ENCODE measurements at places on chromosomes 12 and 14.
A peak's percentile ranks its signal among the peaks of the same experiment; 100 is the strongest.

GRCh38 chr14:46887144-46887543, 235.6 kb upstream of the RPL10L start:
- no peak for DNase-seq

DNA sequence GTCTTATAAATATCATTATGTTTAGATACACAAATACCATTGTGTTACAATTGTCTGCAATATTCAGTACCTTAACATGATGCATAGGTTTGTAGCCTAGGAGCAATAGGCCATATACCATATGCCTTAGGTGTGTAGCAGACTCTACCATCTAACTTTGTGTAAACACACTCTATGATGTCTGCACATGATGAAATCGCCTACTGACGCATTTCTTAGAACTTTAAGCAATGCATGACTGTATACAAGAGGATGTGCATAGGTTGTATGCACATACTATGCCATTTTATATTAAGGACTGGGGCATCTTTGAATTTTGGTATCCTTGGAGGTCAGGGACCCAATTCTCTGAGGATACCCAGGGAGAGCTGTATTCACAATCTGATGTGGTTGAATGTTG, 10.1 kb upstream of the BTG1 start:
- no peak for DNase-seq

- DNase-seq, result no peak
These were observed 427.2 kb downstream of the RAD51B start for GRCh38 chr14:68246786-68247105.

- no peak for DNase-seq
These were observed 244.1 kb downstream of the BTG1 start for GRCh38 chr12:91901381-91902074.

- no peak for DNase-seq
These were observed 712 bp upstream of the FZD10 start for GRCh38 chr12:130161261-130162243.

GRCh38 chr14:33065634-33066033, 127.0 kb downstream of the NPAS3 start:
- DNase-seq, result no peak

DNA sequence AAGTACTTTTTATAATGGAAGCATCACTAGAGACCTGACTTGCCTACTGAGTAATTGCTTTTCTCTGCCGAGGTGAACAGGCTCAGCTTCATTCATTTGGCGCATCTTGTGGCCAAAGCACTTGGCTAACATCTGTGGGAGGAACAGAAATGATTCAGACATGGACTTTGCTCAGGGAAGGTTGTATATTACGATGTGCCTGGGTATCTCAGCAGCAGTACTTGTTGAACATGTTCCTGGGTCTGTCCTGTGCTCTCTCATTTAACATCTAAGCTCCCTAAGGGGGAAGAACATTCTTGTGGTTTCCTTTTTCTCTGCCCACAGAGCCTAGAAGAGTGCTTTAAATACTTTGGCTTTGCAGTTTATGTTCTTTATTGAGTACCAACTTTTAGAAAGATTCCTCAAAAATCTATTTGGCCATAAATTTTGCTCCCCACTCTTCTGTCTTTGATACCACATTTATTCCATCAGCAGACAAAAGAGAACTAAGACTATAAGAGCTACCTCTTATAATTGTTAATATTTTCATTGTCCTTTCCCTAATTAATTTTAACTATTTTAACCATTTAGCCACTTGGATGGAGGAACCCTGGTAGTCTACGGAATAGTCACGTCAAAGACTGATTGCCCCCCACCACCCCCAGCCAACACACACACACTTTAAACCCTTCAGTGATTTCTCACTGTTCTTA, 101.2 kb upstream of the EGLN3 start:
- no peak for DNase-seq

GRCh38 chr14:91964724-91965123, 17.2 kb upstream of the FBLN5 start:
- DNase-seq, result no peak

- DNase-seq, result no peak
These were observed 2.1 kb downstream of the GLTP start for GRCh38 chr12:109878247-109878625.

DNA sequence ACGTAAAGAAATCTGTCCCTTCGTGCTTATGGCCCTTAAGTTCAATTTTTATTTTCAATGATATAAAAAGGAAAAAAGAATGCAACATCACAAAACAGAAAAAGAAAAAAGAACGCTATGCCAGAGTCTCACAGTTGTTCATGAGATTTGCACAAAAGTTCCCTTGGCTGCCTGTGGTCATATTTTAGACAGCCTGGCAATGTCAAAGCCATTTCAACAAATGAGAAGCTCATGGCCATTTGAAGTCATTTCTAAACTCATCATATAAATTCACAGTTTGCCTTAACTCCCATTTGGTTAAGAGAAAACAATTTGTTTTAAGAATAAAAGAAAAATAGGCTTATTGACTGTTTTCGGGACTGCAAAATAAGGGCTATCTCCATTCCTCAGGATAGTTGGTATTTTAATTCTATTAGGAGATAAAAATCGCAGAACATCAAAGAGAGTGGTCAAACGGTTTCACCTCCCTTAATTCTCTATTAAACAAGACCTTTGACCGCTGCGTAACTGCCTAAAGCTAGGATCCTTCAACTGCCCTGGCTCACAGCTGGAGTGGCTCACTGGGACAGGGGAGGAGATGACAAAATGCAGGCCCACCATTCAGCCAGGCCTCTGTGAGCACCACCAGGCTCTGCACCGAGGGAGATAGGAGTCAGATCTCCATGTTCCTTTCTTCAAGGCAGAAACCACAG, 119.2 kb upstream of the DAAM1 start:
- no peak for DNase-seq

DNA sequence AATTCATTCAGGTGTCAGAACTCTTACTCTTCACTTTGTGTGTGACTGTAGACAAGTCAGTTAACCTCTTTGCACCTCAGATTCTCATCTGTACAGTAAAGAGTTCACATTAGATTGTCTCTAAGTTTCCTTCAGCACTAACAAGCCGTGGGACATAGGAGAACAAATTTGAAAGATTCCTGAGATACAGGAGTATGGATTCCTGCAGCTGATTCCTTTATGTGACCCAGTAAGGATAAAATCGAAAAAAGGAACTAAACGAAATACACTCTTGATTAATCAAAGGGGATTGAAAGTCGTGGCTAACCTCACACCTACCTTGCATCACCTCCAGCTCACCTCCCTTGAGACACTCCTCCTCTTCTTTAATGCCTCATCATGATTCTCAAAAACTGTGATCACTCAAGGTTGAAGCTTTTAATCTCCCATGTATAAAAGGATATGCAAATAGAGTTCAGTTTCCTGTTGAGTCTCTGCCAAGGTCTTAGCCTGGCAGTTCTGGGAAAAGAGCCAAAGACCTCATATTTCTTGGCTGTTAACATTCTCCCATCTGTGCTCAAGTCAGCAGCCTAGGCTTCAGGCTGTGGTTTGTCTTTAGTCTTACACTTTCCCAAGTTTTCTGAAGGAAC, 156.6 kb downstream of the DAD1 start:
- DNase-seq, result no peak

DNA sequence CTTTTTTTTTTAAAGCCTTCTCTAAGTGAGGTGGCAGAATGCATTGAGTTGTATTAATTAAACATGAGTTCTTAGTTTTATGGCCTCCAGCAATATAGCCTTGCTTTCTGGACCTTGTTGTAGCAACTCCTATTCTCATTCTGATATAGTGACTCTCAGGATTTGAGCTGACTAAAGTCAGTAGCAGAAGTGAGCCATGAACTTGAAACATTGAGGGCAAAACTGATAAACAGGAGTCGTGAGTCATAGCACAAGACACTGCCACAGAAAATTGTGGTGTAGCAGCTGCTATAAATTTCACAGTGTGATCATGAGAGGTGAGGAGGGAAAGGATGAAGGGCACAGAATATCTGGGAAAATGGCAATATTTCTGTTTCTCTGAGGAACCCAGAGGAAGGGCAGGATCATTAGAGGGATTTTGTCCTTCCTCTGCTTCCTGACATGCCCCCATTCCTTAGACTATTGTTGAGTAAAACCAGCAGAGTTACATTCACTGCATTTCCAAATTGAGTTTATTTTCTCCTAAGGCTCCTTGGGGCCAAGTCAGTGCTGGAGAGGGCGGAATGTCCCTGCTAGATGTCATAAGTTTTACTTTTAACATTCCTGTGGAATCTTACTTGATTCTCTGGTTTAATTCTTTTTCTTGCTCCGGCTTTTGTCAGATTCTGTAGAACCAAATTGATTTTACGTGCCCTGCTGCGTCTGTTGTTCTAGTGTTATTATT, 7.5 kb downstream of the KLRG1 start:
- peak; percentile 7 for DNase-seq

DNA sequence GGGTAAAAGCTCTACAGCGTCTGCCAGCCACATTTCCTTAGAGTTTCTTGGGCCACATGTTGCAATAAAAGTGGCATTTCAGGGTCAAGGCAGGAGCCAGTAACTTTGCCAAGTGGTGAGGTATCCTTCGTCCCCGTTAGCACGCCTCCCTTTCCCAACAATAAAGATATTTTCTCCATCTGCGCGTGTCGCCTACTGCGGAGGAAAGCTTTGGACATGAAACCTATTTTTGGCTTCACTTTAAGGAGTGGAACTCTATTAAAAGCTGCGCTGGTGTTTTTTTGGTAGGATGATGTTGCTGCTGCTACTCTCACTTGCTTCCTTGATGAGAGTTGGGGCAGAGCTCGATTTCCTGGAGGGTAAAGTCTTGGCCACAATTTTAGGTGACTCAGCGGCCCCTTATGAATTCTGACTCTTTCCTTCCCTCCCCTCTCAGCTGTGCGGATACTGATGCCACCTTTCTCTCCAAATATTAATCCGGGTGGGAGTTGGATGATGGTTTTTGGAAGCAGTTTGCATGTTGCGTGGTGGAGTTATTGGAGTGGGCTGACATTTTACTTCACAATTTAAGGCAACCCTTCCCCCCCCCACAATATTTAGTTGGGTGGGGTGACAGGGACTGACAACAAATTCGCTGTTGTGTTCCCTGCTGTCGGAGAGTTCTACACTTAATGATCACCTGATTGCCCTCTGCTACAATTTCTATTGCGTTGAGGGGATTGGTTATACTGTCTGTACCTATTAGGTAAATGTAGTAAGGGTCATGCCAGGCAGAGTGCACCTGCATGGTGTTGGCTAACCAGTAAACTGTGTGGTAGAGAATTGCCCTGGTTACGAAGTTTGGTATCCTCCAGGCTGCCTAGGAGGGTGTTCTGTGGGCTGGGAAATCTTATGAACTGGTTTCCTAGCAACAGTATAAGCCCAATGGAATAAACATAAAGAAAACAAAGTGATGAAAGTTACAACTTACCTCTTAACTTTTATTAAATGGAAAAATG, 1.1 kb downstream of the CCDC91 start:
- no peak for DNase-seq

GRCh38 chr12:59431266-59431665, 164.6 kb upstream of the SLC16A7 start:
- DNase-seq, result no peak

DNA sequence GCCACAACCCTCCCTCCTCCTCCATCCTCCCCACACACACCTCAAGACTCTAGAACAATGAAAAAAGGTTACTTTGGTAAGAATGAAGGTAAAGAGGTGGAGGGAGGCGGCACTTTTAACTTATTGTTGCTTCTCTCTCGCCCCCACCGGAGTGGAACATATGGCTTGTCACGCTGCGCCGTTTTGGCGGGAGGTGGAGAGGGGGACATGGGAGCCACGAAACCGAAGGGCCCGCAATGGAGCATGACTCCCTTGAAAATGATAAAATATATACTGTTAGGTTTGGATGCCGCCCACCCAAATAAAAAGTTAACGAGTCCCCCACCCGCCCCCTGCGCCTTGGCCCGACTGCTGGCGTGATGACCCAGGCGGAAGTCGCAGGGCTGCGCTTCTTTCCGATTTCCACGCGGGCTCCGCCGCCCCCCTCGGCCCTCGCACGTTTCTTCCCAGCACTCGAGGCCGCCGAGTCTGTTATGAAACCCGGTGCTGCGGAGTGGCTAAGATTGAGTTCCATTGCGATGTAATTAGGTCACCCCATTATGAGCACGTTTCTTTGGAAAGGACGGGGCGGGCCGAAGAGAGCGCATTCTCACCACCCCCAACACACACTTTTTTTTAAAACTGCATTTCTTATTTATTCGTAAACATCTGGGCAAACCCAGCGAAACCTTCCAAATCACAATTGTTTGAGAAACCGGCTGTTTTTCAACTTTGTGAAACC, 1.4 kb upstream of the ZFP36L1 start:
- DNase-seq, result peak; percentile 77

GRCh38 chr12:97474987-97475386, 12.4 kb downstream of the RMST start:
- DNase-seq, result no peak

DNA sequence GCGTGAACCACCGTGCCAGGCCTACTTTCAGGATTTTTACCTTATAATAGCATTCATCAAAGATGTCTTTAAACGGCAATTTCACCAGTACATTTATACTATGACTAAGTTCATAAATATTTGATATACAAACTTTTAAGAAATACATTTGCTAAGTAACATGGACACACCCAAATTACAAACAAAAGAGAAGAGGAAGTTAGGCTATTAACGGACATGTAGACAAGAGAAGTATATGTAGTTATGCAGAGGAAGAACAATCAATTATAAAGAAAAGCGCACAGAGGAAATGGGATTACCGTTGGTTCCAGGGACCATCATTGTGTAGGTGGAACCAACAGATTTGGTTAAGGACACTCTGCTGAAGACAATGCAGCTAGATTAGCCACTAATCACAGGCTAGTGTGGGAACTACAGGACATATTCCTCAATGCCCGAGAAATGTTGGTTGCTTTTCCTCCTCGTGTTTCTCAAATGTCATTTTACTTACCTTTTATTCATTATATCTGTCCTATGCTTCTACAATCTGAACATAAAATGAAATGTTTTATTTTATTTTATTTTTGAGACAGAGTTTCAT, 24.0 kb upstream of the PKP2 start:
- DNase-seq, result no peak

DNA sequence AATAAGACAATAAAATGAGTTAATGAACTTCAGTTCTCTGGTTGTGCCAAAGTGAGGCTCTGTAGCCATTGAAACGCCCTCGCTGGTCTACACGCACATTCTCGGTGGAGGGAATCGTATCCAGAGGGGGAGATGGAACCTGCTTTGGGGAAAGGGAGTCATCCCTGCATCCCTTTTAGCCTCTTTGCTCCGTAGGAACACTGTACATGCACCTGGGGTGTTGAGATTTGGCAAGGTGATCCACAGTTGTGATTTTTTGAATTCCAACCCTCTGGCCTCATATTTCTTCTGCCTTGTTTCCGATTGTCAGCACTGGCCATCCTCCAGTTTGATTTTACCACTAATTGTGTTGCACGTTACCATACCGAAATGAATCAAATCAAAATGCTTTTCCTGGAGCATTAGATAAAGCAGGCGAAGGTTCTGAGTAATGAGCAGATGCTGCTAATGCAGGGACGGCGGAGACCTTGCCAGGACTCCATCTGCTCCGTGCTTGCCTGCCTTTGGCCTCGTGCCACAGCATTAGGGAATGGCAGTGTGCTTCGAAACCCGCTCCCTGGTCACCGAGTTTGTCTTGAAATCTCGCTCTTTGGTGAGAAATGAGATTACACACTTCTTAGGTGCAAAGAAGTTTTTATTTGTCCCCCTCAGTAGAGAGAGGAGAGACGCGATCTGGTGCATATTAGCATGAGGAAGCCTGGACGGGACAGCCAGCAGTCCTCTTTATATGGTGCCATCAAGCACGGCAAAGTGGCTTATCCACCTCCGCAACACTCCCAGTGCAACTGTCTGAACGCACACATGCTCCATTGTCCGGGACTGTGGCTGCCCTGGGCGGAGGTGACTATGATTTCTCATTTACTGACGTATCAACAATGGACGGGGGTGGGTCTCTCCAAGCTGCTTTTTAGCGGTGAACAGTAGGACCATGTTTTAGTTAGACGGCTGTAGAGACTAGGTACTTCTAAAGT, 59.1 kb downstream of the FBXW8 start:
- no peak for DNase-seq

- no peak for DNase-seq
These were observed 77.9 kb upstream of the FZD10 start for GRCh38 chr12:130084359-130084758.

All from activated CD8-positive, alpha-beta memory T cell treated with anti-CD3 and anti-CD28 coated beads for 4 hours (primary cell).